ENCODE measurements at places on chromosomes 3 and 15.

DNA sequence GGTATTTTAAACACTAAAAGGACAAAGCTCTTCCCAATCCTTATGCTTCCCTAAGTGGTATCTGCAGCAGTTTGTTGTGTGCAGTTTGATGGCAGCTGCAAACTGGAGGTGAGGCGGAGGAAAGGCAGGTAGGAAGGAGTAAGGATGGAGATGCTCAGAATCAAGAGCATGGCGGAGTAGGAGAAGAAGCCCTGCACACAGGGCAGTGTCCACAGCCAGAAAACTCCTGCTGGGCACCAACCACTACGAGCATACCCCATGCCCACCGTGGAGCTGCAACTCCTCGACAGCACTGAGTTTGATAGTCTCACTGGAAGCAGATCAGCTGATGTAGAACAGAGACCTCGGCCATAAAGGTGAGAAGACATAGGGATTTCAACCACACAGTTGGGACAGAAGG lies 30.3 kb upstream of the ESYT3 start:
- no peak for DNase-seq
- no peak overlapping the region for H3K4me3 ChIP-seq
- no peak overlapping the region for H3K27ac ChIP-seq
- peaks cover 5% of the 10 kb centered on the region for H3K36me3 ChIP-seq

GRCh38 chr15:60593170-60593478 lies 114.2 kb upstream of the ICE2 start:
- H3K27me3 ChIP-seq, result peaks cover 50% of the 10 kb centered on the region
- no peak overlapping the region for H3K4me3 ChIP-seq
- peaks cover 4% of the 10 kb centered on the region for H3K4me1 ChIP-seq
- H3K27ac ChIP-seq, result no peak overlapping the region
- no peaks in the 10 kb centered on the region for H3K36me3 ChIP-seq

GRCh38 chr3:72018343-72018984 lies 233.5 kb upstream of the PROK2 start:
- H3K27me3 ChIP-seq, result no peaks in the 10 kb centered on the region
- H3K36me3 ChIP-seq, result no peaks in the 10 kb centered on the region
- no peak for DNase-seq
- no peak overlapping the region for H3K27ac ChIP-seq
- no peak overlapping the region for H3K4me3 ChIP-seq
- H3K4me1 ChIP-seq, result peaks cover 3% of the 10 kb centered on the region

- H3K36me3 ChIP-seq, result no peaks in the 10 kb centered on the region
- peaks cover 5% of the 10 kb centered on the region for H3K27me3 ChIP-seq
- H3K27ac ChIP-seq, result no peak overlapping the region
- no peaks in the 10 kb centered on the region for H3K4me1 ChIP-seq
- no peak for DNase-seq
Measured at GRCh38 chr15:72289597-72290325, 17.4 kb upstream of the PARP6 start.

- H3K27me3 ChIP-seq, result no peaks in the 10 kb centered on the region
- H3K27ac ChIP-seq, result no peak overlapping the region
- H3K36me3 ChIP-seq, result no peaks in the 10 kb centered on the region
- no peaks in the 10 kb centered on the region for H3K4me1 ChIP-seq
- no peak overlapping the region for H3K4me3 ChIP-seq
- DNase-seq, result no peak
Measured at GRCh38 chr15:26590676-26591075, 182.2 kb downstream of the GABRB3 start.

GRCh38 chr15:74129586-74130154 lies 716 bp upstream of the ISLR2 start:
- H3K27me3 ChIP-seq, result peaks cover 71% of the 10 kb centered on the region
- H3K4me1 ChIP-seq, result peaks cover 21% of the 10 kb centered on the region
- peak overlapping the region; percentile 23 for H3K4me3 ChIP-seq

DNA sequence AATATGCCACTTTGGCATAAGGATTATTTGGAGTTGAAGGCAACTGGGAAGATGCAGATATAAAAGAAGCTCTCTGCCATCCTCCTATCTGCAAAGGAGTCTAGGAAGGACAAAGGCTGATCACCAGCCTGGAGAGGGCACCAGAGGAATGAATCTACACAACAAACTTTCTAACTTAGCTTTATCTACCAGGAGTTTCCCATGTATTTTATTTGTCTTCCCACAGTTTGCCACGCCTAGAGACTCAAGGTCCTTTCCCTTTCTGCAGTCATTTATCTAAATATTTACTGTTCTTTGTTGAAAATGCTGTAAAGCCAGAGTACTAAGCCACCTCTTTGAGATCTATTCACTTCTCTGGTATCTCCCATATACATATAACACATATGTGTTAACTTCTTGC lies 32.2 kb downstream of the GPR176 start:
- H3K4me1 ChIP-seq, result peaks cover 19% of the 10 kb centered on the region
- no peak overlapping the region for H3K27ac ChIP-seq
- no peaks in the 10 kb centered on the region for H3K36me3 ChIP-seq

All from astrocyte (in vitro differentiated cells and primary cell).